ENCODE measurements at places on chromosomes 11 and 22. TPM values are rescaled to one million over a fixed set of nuclear protein-coding genes. Genes with fewer than 3 reads are reported as not detected.
A peak's percentile ranks its signal among the peaks of the same experiment; 100 is the strongest.

DNA sequence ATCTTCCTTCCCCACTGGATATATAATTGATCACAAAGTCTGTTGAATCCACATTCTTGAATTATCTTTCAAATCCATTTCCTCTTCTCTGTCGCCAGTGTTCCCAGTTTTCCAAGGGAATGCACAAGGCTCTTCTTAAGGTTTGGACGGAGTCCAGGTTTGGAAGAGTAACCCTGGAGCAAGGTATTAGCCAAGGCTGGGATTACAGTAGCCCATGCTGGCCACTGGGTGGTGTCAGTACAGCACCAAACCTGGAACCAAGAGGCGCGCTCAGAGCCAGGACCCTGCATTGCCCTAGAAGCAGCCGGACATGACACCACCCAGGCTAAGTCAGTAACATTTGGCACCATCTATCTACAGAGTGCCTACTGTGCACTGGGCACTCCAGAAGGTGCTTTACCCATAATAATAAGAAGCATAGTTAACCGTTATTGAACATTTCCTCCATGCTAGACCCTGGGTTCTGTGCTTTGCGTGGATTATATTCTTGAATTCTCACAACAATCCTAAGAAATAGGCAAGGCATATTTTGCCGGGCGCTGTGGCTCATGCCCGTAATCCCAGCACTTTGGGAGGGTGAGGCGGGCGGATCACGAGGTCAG, 48.0 kb upstream of the CLPB start:
- peak; percentile 92 for DNase-seq

DTX4 gene
- 4.9 TPM for total RNA-seq

- peak; percentile 72 for DNase-seq
Observed at GRCh38 chr11:35511666-35512065, 13.8 kb downstream of the PAMR1 start.

GRCh38 chr11:66457826-66458225, 8.9 kb upstream of the PELI3 start:
- no peak for DNase-seq

BDNF gene
- total RNA-seq = 3.8 TPM

OR52I1 gene
- not detected for total RNA-seq

All from PC-3 (cell line).